ENCODE measurements at places on chromosomes 3 and 15.

DNA sequence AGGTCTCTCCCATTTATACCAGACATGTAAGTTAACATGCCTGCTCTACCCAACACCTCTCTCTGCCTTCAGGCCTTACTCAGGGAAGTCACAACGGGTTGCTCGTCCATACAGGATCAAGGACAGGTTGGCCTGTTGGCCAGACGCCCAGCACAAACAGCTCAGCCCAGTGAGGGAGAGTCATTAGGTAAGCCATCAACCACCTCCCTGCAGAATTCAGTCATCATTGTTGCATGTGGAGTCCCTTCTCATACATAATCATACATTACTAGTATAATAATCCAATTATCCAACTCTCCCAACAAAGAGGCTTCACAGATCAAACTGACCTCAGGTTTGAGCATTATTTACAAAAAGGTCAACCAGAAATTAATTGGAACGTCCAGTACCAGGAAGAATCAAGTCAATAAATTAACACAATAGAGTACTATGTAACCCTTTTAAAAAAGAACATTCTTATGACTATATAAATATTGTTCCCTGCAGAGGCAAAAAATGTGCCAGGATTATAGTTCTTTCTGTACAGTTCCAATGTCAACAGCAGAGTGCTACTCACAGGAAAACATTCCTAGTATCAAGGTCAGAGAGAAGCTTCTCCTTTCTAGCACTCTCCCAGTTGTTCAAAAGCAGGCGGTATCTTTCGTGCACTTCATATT lies 33.2 kb downstream of the HOMER2 start:
- no peak for DNase-seq

- DNase-seq: no peak
Observed at GRCh38 chr3:42441791-42442190, 31.4 kb upstream of the LYZL4 start.

DNA sequence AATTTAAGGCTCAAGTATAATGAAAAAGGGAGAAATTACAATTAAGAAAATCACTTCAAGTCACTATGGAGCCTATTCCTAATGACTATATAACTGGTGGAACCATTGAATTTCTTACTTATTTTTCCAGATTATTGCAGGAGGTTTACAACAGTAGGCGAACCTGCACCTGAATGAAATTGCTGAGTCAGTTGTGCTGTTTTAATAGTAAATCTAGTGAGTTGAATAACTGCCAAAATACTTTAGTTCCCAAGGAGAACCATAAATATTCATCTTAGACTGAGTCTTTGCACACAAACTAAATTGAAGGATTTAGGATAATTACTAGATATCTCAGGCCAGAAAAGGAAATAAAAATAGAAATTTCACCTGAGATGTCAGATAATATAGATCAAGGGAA lies 1052.8 kb downstream of the NAALADL2 start:
- no peak for DNase-seq

DNA sequence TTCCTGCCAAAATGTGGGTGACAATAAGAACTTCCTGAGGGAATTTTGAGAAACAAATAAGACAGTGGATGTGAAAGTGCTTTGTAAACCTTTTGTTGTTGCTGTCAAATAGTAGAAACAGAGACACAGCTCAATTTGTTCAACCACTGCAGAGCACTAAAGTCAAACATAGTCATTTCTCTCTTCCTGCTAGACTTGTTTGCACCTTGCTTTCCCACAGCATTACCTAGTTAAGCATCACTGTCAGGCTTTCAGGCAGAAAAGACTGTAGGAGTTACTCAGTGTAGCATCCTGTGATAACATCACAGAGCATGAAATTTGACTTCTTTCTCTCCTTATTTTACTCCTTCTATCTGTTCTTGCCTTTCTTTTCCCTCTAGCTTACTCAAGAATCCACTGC lies 27.1 kb downstream of the SLC12A1 start:
- no peak for DNase-seq

GRCh38 chr15:90730290-90730689 lies 13.1 kb downstream of the BLM start:
- DNase-seq: no peak

DNA sequence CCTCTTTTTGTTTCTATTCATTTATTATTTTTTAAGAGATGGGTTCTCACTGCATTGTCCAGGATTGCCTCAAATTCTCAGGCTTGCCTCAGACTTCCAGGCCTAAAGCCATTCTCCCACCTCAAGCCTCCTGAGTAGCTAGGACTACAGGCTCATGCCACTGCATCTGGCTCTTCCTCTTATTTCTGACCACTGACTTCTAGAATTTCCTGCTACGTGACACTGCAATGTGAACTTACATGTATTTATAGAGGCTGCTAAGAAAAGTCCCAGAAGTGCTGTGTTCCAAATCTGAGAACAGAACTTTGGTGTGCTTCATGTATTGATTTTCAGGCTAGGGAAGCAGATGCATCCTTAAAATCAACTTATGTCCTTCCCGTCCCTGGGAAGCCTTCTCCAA lies 407.4 kb downstream of the RSL24D1 start:
- no peak for DNase-seq

- DNase-seq: no peak
Observed at GRCh38 chr3:9040996-9041395, 77.7 kb upstream of the RAD18 start.

DNA sequence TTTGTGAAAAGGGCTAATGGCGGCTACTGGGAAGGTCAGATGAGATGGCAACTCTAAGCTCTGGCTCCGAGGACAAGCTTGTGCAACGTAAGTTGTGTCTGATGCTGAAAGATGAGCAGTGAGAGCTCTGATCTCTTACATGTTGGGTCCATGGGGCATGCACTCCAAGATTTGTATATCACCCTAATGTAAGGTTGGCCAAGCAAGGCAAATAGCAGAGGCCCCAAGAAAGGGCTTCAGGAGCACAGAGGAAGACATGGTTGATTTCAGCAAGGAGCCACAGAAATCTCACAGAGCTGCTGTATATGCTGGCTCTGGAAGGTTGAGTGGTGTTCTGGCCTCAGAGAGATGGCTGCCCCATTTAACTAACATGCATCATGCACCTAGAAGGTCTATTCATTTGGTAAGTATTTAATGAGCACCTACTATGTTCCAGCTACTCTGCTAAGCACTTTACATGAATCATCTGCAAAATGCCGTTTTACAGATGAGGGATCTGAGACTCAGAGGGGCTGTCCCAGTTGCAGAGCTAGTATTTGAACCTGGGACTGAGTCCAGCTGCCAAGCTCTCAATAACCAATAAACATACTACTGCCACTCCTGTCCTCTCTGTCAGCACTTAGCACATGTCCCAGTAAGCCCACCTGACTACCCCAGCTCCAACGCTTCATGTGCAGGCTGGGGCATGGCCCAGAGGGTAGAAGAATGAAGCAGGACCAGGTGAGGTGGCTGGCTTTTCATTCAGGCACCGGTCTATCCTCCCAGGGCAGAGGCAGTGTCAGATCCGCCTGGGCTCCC lies 27.8 kb upstream of the ATP2B2 start:
- no peak for DNase-seq

DNA sequence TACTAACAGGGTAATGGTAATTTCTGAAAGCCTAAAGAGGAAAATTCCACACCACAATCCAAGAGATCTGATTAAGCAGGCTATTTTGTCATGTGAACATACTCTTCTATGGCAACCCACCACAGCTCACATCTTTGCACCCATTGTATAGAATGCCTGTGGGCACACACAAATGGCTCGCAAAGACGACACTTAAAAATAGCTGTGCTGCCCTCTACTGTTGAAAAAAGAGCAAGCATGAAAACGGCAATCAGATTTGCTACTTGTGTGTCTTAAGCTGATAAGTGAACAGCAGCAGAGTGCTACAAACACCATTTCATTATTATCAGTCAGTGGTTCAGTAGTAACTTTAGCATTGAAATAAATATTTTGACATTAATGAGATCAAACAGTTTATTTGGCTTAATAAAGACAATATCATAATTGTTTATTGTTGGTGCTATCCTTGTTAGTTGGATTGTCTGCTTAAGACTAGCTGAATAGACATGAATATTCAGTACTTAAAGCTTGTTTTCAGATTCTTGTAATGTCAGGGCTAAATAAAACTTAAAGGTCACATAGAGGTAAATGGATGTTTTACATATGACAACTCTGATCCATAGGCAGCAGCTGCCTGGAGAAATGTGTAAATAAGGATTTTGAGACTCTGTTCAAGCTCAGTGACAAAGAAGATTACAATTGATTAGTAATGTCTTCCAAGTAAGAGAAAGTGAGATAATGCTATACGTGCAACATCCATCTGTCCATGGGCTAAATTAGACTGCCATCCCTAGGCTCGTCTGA lies 199.1 kb downstream of the LRRN1 start:
- DNase-seq: no peak
